ENCODE measurements at places on chromosomes 5 and 9.
A peak's percentile ranks its signal among the peaks of the same experiment; 100 is the strongest.

- DNase-seq: no peak
These were observed 421.1 kb downstream of the KIF4B start for GRCh38 chr5:155434681-155435080.

- peak; percentile 61 for DNase-seq
These were observed 168.8 kb downstream of the RAPGEF6 start for GRCh38 chr5:131466171-131466766.

- DNase-seq: no peak
These were observed 39.9 kb upstream of the APC start for GRCh38 chr5:112697833-112698232.

DNA sequence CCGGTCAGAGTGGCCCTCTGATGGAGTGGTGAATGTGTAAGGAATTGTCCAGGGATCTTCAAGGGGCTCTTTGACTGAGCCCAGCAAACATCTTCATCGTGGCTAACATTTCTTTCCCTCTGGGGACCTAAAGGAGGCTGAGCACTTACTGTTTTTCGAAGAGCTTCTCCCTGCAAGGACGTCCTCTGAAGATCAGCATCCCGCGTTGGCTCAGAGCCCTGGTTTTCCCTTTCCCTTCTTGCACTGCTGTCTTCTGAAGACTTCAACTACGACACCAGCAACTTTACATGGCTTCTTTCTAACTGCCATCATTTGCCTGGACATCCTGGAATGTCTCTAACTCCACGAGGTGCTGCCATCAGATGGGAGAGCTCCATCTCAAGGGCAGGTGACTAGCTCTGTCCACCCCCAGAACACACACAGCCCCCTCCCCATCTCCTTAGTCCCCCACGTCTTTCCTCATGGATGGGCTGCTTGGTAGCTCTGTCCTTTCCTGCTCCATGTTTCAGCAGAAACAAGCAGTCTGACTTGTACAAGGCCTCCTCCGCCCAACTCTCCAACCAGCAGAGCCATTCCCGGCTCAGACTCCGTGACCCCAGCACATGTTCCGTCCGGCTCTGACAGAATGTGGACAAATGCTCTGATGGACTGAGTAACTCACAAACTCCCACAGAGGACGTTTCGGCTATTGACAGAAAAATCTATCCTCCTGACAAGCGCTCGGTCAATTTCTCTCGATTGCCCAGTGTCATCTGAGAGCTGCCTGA, 17.1 kb downstream of the SHB start:
- no peak for DNase-seq

DNA sequence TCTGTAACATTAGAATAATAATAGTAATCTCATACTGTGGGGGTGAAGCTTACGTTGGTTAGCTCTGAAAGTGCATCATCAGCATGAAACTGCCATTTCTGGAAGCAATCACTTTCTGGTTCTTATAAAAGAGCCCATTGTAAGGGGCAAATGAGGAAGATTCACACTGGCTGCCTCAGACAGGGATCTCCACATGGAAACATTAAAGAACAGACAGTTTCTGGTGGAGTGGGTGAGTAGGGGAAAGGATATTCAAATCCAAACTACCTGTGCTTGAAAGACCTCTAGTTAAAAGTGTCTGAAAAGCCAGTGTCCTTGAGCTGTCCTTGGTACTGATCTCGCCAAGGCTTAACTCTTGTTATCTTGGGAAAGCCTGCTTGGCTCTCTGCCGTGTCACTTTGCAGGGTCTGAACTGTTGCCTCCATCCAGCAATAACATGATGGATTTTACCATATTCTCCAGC, 19.1 kb upstream of the SLC31A2 start:
- DNase-seq: no peak

All from RCC 7860 (cell line).